Stimulated activated CD8-positive, alpha-beta memory T cell treated with anti-CD3 and anti-CD28 coated beads, Interleukin-12 subunit alpha, Interleukin-12 subunit beta, amount 100 ng/mL, for 1 hour (primary cell): ENCODE measurements at places on chromosomes 2 and 18.

- DNase-seq = no peak
Measured at GRCh38 chr2:44851518-44851917, 90.0 kb upstream of the SIX3 start.

GRCh38 chr18:13353084-13353823 lies 134.7 kb downstream of the LDLRAD4 start:
- no peak for DNase-seq

DNA sequence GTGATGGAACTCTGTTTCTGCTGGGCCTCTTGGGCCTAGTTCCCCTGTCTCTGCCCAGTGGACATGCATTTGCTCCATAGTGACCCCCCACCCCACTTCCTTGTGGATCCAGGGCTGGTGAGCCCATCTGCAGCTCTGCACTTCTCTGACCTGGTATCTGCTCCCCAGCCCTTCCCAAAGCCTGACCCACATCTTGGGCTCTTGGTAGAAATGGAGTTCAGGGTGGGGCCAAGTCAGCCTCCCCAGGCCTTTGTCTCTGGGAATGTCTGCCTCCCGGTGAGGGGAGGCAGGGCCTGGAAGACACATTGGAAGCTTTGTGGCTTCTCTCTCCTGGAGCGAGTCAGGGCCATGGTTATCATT lies 6.3 kb upstream of the TRAF3IP1 start:
- no peak for DNase-seq

GRCh38 chr18:76672627-76673026 lies 149.7 kb upstream of the ZNF236 start:
- no peak for DNase-seq

DNA sequence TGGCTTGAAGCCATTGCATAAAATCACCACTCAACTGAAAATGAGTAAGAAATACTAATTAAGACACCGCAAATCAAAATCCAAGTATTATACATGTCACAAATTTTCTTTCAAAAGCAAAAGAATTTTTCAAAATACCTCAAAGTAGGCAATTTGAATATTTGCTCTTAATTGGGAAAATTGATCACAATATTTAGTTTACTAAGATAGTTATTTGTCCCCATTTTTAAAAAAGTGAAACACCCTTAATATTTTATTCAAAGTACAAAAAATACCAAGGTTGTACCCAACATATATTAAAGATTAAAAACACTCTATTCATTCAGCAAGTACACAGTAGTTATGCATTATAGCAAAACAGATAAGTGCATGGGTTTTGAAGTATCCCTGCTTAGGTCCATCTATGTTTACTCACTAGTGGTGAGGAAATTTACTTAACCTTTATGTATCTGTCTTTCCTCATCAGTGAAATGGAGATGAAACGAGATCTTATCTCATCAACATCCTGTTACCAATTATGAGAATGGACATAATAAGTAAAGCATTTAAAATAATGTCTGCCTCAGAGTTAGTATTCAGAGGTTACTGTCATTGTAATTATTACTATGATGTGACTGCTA lies 35.1 kb downstream of the VPS54 start:
- DNase-seq = no peak
